Thoracic aorta (tissue), 2 donors: ENCODE measurements at places on chromosomes 1 and 21. TPM values are rescaled to one million over a fixed set of nuclear protein-coding genes. Genes with fewer than 3 reads are reported as not detected.

DNA sequence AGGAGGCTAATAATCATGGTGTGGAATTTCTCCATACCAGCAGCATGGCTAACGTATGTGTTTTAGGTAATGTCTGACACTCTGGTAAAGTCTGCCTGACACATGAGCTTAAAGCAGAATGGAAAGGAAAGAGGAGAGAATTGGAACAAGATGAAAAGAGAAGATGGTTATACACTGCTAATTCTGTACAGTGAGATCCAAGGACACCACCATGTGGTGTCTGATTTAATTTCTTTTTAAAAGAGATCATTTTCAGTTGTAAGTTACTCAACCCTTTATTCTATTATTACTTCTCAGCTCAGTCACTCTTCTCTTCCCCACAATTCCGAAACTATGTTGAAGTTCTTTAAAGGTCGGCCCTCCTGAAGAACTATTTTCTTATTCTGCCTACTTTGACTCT is 15.6 kb downstream of the PRKAB2 start:
- no peaks in the 10 kb centered on the region for H3K27me3 ChIP-seq
- peaks cover 49% of the 10 kb centered on the region for H3K36me3 ChIP-seq

DNA sequence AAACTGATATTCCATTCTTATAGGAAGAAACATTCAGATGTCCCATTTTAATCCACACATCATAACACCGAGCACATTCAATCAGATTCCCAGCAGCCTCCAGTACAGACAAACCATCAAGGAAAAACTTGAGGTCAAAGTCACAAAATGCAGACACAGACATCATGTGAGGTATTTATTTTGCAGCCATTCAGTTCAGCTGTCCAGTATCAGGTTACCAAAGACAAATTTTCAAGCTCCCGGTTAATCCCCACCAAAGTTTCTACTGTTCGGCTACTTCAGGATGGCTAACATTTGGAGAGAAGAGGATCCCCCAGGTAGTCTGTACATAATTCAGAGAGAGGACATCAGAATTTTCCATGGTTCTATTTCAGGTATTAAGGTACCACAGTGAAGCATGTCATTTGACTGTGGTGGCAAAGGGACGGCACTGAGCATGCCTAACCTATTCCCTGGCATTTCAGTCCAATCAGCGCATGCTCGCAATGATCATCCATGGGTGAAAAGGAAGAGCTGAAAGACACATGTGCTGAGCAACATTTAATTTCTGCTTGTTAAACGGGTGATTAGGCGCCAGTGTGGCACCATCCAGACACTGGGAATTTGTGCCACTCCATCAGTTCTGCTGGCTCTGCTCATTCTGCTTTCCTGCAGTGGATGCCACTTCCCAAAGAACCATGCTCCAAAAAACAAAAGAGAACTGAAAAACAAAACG is 13.6 kb upstream of the NDC1 start:
- no peaks in the 10 kb centered on the region for H3K4me1 ChIP-seq
- H3K36me3 ChIP-seq, result peaks cover 26% of the 10 kb centered on the region
- H3K27ac ChIP-seq, result no peak overlapping the region
- H3K4me3 ChIP-seq, result no peak overlapping the region
- no peaks in the 10 kb centered on the region for H3K27me3 ChIP-seq

The TEDDM1 gene
- total RNA-seq, result not detected

DNA sequence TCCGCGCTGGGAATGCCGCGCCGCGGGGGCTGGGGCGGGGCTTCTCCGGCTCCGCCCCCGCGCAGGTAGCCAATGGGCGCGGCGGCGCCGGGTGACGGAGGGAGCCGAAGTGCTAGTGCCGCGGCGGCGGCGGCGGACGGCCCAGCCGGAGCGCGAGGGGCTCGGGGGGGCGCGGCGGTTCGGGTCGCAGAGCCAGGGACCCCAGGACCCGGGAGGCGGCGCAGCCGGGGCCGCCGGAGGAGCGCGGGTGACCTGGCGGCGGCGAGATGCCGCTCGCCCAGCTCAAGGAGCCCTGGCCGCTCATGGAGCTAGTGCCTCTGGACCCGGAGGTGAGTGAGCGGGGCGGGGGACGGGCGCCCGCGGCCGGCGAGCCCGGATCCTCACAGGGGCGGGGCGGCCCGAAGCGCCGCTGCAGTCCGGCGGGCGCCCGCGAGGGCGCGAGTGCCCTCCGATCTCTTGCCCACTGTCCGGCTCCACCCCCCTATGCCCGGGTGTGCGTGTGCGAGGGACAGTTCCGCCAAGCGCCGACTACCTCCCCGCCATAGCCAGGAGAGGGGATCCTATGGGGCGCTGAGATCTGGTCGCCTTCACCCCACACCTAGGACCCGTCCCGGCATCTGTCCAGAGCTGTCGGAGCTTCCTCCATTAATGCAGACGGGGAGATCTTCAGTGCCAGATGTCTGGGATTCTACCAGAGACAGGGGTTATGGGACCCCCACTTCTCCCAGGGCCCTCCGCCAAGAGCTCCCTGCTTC is at the start of gene RPS6KA1:
Gene RPS6KA1, plus strand, starts transcription at position 107 of the 755 bp plus-strand sequence. Its CDS starts 160 bp downstream, at position 267.
- no peak within 1 kb of the TSS for H3K27ac ChIP-seq
- no peaks in the 10 kb centered on the region for H3K4me1 ChIP-seq
- DNase-seq, result no peak
- peak within 1 kb of the TSS; percentile 76 for H3K4me3 ChIP-seq
- H3K27me3 ChIP-seq, result no peaks in the 10 kb centered on the region

The SLC44A5 gene
- total RNA-seq, result 0.68 TPM

GRCh38 chr1:94862718-94863117 is 42.6 kb downstream of the SLC44A3 start:
- H3K27ac ChIP-seq, result peak overlapping the region; percentile 92
- no peaks in the 10 kb centered on the region for H3K27me3 ChIP-seq
- no peak for DNase-seq
- no peaks in the 10 kb centered on the region for H3K36me3 ChIP-seq
- no peak overlapping the region for H3K4me3 ChIP-seq
- peaks cover 27% of the 10 kb centered on the region for H3K4me1 ChIP-seq

The MCOLN2 gene
- total RNA-seq, result 1.8 TPM

The AXDND1 gene
- not detected for total RNA-seq

GRCh38 chr1:11320153-11320936 is 47.3 kb downstream of the UBIAD1 start:
- no peaks in the 10 kb centered on the region for H3K36me3 ChIP-seq
- H3K4me3 ChIP-seq, result no peak overlapping the region
- H3K4me1 ChIP-seq, result no peaks in the 10 kb centered on the region
- no peak for DNase-seq
- no peaks in the 10 kb centered on the region for H3K27me3 ChIP-seq

The CDCA8 gene
- total RNA-seq, result 0.27 TPM
